ENCODE measurements at places on chromosomes 5 and 9.

DNA sequence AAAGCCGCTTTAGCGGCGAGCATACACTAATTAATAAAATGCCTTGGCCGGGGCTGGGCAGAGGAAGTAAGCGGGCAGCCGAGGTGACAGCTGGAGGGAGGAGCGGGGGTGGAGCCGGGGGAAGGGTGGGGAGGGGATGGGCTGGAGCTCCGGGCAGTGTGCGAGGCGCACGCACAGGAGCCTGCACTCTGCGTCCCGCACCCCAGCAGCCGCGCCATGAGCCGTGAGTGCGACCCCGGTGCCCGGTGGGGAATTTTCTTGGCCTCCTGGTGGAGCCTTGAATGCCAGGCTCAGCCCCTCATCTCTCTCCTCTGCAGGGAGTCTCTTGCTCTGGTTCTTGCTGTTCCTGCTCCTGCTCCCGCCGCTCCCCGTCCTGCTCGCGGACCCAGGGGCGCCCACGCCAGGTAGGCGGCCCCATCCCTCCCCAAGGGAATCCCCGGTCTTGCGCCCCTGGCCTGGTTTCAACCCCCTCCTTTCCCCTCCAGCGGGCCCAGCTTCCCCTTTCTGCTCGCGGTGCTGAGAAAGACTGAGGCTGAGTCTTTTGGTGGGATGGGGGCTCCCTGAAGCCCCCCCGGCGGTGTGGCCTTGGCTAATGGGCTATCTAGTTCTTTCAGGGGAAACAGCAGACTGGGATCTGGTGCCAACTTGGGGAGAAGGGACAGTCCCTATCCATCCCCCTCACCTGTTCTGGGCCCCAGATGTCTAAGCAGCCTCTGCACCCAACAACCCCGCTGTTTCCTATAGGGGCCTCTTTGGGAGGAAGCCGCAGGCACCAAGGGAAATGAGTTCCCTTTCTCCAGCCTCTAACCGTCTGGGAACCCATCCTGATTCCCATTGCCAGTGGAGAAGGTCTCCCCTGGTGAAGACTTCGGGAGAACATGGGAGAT lies at the start of gene PTGS1:
Gene PTGS1, plus strand, starts transcription at position 156 of the 887 bp plus-strand sequence. Its CDS starts 61 bp downstream, at position 217.
- peak; percentile 75 for DNase-seq

GRCh38 chr9:38131729-38132128 lies 62.7 kb upstream of the SHB start:
- DNase-seq, result no peak

- no peak for DNase-seq
These were observed 411.4 kb upstream of the CD180 start for GRCh38 chr5:67607958-67608357.

DNA sequence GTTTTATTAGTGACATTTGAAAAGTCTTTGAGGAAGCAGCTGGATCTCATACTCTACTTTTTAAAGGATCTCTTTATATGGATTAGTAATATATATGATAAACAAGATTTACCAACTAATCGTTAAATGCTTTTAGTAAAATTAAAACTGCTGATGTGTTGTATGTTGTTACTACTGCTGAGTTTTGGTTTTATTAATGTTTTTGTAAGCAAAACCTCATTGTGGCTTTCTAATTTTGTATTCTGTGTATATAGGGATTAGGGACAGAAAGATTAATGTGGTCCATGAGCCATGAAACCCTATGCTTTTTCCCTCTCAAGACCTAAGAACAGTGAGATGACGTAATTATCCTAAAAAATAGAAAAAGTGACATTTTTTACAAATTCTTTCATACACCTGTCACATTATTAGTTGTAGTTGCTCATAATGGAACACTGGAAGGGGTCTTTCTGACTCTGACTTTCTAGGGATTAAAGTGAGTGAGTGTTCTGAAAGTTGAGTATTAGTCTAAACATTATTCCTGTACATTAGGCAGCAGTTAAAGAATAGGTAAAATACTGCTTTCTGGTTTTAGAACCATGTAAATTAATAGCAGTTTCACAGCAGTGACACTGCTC lies 85.9 kb downstream of the SLC12A2 start:
- DNase-seq, result no peak

DNA sequence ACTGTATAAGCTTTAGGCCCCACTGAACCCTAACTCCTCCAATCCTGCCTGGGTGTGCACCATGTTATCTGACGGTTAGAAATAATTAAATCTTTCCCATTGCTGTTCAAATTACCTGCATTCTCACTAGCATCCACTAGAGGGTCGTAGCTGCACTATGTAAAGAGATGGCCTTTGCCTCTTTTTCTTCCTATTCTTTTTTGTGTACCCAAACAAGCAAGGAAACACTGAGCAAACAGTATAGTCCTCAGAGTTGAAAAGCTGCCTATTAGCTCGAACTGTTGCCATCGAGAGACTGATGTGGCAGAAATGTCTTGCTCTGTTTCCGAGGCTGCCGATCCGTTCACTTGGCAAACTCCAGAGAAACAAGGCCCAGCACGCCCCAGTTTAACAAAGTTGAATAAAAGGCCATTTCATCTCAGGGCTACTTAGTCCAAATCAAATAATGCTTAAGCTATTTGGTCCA lies 163.8 kb upstream of the TRPM3 start:
- DNase-seq, result peak; percentile 32

GRCh38 chr5:149038336-149039080 lies 24.4 kb downstream of the SH3TC2 start:
- DNase-seq, result no peak

- DNase-seq, result peak; percentile 9
These were observed 485.6 kb downstream of the ZSWIM6 start for GRCh38 chr5:61817472-61818326.

GRCh38 chr5:24067208-24067607 lies 559.8 kb downstream of the PRDM9 start:
- DNase-seq, result no peak

- no peak for DNase-seq
These were observed 21.2 kb downstream of the FTMT start for GRCh38 chr5:121872856-121873255.
